ENCODE measurements at places on chromosomes 1 and 21.

- H3K27me3 ChIP-seq: no peaks in the 10 kb centered on the region
These were observed 183.9 kb downstream of the C1orf94 start for GRCh38 chr1:34360574-34360973.

DNA sequence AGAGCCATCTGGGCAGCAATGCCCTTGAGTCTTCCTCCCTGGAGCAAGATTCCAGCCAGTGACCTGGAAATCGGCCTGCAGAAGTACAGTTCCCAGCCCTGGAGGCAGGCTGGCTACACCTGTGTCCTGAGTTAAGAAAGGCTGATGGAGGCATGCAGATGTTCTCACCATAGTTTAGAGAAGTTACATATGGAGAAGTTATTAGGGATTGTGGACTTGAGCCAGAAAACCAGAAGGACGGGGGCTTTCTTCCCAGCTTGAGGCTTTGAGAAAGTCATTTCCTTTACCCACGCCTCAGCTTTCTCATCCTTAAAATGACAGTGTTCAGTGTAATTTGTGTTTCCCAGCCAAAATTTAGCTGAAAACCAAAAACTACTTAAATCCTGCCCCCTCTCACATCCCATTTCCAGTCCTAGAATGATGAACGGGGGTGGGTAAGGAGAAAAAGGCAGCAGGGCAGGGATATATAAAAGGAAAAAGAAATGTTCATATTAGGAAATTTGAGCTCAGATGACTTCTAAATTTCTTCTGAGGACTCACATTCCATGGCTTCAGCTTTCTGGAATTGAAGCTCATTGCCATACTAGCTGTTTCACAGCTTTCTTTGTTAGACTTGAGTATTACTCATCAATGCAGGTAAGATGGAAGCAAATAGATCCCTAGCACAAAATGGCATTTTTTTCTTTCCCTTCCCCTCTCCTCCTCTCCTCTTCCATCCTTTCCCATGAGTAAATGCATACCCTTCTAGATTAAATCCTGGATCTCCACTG lies 14.4 kb upstream of the C8B start:
- no peak for DNase-seq
- H3K36me3 ChIP-seq: no peaks in the 10 kb centered on the region
- H3K4me3 ChIP-seq: no peak overlapping the region
- no peak overlapping the region for H3K27ac ChIP-seq
- H3K4me1 ChIP-seq: no peaks in the 10 kb centered on the region
- no peaks in the 10 kb centered on the region for H3K27me3 ChIP-seq

DNA sequence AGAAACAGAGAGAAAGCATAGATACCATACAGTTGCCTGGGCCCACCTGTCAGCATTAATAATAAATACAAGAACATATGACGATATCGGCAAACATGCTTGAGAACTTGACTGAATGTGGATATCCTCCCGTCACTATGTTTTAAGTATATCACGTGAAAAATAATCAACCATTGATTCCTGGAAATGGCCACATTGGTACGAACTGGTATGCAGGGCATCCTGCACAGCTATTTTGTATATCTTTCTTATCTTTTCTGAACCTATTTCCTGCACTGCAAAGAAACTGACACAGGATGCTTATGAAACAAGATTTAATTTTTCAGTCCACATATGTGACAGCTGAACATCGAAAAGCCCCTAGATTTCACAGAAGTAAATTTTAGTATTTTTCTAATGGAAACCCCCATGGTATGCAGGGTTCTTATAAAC lies 22.8 kb upstream of the RGS1 start:
- H3K4me3 ChIP-seq: no peak overlapping the region
- no peaks in the 10 kb centered on the region for H3K27me3 ChIP-seq
- H3K27ac ChIP-seq: no peak overlapping the region
- no peak for DNase-seq

DNA sequence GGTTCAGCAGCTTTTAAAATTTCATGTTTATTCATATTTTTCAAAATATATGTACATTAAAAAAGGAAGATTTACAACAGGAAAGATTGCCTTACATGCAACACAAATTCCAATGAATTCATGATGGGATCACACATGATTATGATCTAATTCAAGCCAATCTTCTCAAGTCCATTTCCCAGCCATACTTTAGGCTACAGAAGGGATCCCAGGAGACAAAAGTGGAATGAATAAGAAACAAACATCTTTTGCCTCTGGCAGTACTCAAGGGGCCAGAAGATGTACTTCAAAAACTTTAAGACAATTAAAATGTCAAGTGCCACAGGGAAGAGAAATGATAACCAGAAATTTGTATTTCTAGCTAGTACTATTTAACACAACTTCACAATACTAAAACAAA lies 10.2 kb upstream of the SH2D5 start:
- H3K4me3 ChIP-seq: no peak overlapping the region
- DNase-seq: no peak
- peaks cover 76% of the 10 kb centered on the region for H3K36me3 ChIP-seq
- no peaks in the 10 kb centered on the region for H3K4me1 ChIP-seq
- no peak overlapping the region for H3K27ac ChIP-seq

GRCh38 chr1:216824511-216824910 lies 101.3 kb upstream of the ESRRG start:
- H3K4me1 ChIP-seq: no peaks in the 10 kb centered on the region
- no peak for DNase-seq
- H3K27ac ChIP-seq: no peak overlapping the region
- H3K27me3 ChIP-seq: no peaks in the 10 kb centered on the region
- no peaks in the 10 kb centered on the region for H3K36me3 ChIP-seq
